Central memory CD4-positive, alpha-beta T cell (primary cell): ENCODE measurements at places on chromosomes 2 and 18.

GRCh38 chr2:119710281-119710680 lies 31.3 kb downstream of the TMEM177 start:
- DNase-seq = no peak

GRCh38 chr2:58130238-58130637 lies 83.6 kb downstream of the VRK2 start:
- DNase-seq = no peak

DNA sequence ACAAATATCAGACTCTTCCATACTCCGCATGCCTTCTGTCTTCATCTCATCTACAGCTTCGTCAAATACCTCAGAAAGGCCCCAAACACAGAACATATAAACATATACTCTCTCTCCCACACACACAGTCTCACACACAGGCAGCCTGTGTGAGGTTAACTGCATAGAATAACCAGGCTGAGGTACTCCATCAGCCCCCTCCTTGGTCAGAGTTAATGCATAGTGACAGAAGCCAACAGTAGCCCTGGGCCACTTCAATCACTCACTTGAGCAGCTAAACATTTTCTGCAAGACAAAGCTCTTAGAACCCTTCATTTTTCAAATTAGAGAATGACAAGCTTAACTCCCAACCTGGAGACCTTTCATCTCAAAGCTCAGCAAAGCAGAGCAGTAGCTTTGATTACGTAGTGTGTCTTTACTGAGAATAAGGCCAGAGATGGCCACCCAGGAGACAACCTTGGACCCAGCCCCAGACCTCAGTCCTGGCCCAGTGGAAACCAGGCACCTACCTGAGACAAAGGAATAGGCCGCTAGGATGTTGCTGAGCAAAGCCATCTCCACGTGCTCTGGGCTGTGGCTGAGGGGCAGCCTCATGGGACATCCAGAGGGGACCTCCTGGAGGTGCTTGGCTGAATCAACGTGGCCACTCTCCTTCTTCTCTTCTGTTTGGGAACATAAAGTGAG lies 43.0 kb downstream of the EVA1A start:
- DNase-seq = no peak

- no peak for DNase-seq
Observed at GRCh38 chr2:237624565-237624964, 2.8 kb upstream of the LRRFIP1 start.

- DNase-seq = no peak
Observed at GRCh38 chr2:161045726-161046125, 114.5 kb upstream of the TANK start.

- no peak for DNase-seq
Observed at GRCh38 chr2:70367722-70368323, 66.0 kb upstream of the FAM136A start.

DNA sequence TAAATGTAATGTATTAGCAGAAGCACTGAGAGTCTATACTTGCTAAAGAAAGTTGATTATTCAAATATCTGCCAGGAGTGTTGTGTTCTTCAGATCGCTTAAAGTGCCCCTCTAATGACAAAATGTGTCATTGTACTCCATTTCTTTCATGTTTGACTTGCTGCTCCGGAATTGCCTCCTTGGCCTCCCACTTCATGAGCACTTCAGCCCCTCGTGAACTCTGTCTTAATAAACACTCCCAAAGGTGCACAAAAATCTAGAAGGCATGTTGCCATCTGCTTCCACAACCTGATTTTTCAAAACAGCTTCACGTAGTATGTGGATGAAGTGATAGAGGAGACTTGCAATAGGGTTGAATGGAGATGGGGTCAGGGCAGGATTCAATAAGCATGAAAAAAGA lies 396.1 kb downstream of the TDRD15 start:
- DNase-seq = no peak

- DNase-seq = no peak
Observed at GRCh38 chr2:117470311-117471095, 344.0 kb upstream of the DDX18 start.

DNA sequence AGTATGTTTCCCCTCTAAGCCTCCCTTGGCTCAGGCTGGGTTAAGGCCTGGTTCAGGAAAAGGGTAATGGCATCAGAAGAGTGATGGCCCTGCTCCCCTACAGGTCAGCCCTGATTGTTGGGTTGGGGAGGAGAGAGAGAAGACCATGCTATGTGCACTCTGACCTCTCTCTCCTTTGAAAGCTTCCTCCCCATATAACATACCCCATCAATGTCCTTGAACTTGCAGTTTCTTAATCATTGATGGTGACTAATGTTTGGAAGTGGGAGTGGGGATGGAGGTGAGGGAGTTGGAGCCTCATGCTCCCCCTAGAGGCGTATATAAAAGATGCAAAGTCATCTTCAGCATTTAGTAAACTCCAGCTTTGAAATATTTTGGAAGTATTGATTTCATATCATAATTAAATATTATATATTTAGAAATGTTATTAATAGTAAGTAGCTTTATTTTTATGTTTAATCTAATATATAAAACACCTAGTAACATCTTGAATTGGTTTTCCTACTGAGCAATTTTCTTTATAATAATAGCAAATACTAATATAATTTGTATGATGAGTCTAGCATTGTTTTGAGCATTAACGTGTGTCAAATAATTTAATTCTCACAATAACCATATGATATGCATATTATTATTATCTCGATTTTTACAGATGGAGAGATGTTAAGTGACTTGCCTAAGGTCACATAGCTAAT lies 8.8 kb downstream of the PLCL1 start:
- DNase-seq = no peak

GRCh38 chr2:233076749-233077148 lies 16.6 kb downstream of the INPP5D start:
- peak; percentile 58 for DNase-seq

DNA sequence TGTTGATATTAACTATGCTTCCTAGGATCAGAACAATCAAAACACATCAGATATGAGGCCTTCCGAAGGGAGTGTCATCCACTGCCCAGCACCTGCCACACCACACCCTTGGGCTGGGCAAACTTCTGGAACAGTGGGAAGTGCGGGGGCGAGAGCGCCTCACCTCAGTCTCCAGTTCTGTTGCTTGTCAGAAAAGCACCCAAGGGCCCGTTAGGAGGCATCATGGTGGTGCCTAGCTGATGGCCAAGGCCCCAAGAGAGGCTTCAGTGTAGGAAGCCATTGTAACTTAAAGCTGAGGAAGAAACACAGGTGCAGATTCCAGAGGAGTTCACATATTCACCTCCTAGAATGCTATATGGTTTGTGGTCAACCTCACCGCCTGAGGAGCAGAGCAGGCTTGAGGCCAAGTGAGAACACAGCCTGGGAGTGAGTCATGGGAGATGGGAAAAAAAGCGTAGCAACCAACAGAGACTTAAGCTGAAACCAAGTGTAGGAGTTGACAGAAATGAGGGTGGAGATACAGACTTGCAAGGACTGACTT lies 85.1 kb upstream of the ATL2 start:
- DNase-seq = no peak

DNA sequence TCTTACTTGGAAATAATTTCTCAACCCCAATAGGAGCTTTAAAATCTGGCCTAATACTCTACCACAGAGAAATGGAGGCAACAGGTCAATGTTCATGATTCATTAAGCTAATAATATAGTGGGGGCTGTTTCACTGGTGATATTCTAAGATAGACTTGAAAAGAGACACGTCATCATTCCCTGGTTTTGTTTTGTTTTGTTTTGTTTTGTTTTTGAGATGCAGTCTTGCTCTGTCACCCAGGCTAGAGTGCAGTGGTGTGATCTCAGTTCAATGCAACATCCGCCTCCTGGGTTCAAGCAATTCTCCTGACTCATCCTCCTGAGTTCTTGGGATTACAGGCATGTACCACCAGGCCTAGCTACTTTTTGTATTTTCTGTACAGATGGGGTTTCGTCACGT lies 37.5 kb upstream of the SOS1 start:
- DNase-seq = no peak

DNA sequence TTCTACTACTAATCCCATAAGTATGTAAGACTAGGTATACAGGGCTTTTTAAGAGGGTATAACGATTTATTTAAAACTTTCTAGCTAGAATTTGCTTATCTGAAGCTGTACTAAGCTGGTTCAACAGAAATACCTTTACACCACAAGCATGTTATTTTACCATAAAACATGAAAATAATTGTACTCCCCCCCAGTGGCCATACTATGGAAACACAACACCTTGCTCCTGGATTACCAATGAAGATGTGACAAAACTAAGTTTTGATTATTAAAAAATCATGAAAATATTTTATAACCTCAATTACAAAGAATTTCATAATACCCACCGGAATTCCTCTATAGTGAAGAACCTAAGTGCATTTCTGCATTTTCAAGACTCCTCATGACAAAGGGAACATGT lies 27.3 kb downstream of the LPIN2 start:
- peak; percentile 67 for DNase-seq

GRCh38 chr2:197107291-197108269 lies 181.1 kb upstream of the PGAP1 start:
- DNase-seq = no peak

DNA sequence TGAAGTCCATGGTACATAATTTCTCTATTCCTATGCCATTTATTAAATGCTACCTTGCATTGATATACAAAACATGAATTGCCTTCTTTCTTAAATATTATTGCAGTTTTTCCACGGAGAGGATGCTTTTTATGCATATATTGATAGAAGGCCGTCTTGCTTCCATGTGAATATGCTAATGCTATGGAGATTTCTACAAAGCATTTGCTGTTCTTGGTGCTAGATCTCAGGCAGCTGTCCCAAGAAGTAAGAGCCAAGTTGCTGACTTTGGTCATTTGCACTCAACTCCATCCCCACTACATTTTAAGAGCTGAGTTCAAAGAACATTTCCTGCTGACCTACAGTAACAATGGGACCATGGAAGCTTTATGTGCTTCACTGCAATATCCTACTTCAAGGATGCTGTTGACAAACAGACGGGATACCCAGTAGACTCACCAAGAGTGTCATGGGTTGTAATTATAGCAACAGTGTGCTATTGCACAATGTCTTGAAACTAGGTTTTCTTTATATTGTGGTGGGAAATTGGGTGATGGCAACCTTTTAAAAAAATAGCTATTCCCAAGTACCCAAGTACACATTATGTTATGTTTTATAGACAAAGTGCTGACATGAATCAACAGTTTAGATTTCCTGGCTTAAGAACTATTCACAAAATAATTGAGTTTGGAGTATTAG lies 1172.4 kb upstream of the PIK3C3 start:
- DNase-seq = no peak

DNA sequence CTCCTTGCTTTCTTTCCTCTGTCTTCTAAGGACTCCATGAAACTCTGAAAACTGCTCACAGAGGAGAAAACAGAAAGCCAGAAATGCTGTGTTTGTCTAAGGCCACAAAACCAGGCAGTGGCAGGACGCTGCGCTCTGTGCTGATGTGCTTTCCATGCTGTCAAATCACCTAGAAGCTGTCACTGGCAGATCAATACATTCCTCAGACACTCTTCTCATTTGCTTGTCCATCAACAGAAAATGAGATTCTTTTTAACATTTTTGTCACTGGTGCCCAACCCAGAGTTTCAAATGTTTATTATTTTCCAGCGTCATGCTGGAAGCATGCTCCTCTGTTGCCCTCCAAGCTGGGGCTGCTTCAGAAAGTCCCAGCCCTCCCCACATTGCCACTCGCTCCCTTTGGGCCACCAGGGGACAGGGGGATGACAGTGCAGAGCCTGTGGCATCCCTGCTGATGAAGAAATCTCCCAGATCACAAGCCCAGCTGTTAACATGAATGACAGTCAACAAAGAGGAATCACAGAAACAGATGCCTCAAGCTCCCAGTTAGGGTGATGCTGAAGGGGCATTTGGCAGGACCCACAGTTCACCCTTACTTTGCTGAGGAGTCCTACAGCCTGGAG lies 117.5 kb upstream of the MEIS1 start:
- DNase-seq = no peak

- no peak for DNase-seq
Observed at GRCh38 chr2:181411105-181411849, 45.9 kb upstream of the ITGA4 start.
